ENCODE measurements at places on chromosomes 6 and 20. TPM values are rescaled to one million over a fixed set of nuclear protein-coding genes. Genes with fewer than 3 reads are reported as not detected.

- DNase-seq: peak; percentile 87
Measured at GRCh38 chr20:59585714-59586409, 18.5 kb upstream of the PHACTR3 start.

The CCN5 gene
- total RNA-seq: 0.17 TPM

DNA sequence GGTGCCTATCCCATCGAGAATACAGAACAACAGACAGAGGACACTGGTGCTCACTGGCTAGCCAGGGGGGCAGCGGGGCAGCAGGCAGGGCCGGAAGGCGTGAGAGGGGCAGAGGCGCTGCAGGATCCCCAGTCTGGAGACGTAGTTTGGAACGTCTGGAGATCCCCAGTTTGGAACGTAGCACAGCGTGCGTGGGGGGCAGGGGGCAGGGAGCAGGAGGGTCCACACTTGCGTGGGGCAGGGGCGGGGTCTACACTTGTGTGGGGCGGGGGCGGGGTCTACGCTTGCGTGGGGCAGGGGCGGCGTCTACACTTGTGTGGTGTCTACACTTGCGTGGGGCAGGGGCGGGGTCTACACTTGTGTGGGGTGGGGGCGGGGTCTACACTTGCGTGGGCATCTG lies 107.2 kb downstream of the DACT2 start:
- DNase-seq: no peak

GRCh38 chr20:5136096-5136495 lies 9.3 kb downstream of the CDS2 start:
- DNase-seq: no peak

DNA sequence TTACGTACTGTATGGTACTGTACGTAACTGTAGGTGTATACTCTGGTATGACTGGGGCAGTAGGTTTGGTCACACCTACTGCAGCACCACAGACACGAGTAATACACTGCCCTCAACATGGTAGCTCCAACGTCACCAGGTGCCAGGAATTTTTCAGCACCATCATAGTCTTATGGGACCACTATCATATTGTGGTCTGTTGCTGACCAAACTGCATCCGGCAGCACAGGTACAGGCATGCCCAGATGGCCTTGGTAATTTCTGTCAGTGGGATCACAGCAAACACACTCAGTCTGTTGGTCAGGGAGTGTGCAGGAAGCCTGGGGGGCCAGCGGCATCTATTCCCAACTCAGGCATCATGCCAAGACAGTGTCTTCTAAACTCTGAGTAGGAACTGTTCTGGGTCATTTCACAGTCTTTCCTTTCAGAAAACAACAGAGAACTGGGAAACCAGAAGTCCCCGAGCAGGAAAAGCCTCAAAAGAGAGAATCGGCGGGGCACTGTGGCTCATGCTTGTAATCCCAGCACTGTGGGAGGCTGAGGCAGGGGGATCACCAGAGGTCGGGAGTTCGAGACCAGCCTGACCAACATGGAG lies 5.8 kb downstream of the YTHDF1 start:
- DNase-seq: no peak

The BPIFB4 gene
- not detected for total RNA-seq

DNA sequence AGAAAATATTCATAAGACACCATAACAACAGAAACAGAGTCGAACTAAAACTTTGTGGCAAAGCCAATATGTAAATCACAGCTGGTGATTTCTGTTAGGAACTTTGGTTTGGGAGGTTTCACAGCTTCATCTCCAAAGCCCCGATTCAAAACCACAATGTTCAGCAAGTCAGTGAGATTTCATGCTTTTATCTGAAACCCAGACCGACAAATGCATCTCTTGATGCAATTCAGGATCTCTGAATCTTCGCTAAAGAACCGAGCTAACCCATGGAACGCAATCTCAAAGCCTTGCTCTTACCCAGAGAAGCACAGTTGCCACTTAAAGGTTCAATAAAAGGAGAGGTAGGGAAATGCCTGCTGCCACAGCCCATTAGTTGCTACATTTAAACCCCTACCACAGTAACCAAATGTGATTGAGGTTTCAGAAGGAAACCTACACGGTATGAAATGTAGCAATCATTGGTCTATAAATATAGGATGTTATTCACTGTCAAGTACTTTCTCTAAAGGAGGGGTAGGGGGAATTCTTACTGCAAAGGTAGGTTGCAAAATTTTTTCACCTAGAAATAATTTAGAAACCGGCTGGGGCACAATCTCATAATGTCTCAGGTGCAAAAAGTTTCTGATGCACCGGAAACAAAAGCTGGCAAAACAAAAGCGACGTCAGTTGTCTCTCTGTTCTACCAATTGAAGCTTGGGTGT lies 381.0 kb upstream of the ARID1B start:
- DNase-seq: no peak

GRCh38 chr6:142313284-142313683 lies 11.5 kb downstream of the ADGRG6 start:
- no peak for DNase-seq

DNA sequence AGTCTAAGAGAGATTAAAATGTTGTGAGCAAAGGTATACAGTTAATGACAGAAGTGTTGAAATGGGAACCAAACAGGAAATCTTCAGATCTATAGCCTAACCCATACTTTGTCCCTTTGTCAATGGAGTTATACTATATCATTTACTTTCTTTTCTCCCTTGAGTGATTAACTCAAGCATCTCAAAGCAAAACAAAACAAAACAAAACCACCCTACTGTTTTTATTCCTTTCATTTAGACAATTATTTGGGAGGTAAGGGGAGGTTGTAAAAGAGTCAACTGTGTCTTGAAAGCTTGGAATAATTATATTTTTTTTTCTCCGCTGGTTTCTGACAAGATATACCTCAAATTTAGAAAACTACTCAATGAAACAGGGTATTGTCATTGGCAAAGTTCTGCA lies 139.8 kb upstream of the HMGN3 start:
- no peak for DNase-seq

The TUBE1 gene
- 17.1 TPM for total RNA-seq

DNA sequence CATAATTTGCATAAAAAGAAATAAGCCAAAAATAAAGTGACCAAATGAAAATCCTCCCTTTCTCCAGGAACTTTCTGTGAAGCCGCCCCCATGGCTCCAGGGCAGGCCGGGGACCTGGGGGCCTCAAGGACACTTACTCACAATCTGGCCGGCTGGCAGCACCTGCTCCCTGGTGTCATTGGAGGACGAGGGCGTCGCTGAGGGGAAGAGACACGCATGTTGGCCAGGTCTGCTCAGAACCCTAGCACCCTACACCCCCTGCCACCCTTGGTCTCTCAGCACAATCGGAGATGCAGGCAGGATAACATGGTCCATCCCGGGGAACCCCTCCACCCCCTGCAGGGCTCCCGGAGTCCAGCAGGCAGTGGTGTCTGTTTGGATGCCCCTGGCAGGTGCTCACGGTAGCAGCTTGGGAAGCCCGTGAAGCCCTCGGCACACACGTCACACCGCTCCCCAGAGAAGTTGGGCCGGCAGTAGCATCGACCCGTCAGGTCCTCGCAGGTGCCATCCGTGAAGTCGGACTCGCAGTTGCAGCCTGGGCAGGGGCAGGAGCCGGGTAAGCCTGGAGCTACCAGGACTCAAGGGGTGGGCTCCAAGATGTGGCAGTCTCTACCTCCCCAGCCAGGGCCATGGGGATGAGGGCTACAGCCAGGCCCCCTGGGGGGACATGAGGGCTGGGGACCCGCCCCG lies 21.3 kb downstream of the LAMA5 start:
- no peak for DNase-seq

GRCh38 chr6:79833264-79833963 lies 113.9 kb downstream of the ELOVL4 start:
- DNase-seq: no peak

DNA sequence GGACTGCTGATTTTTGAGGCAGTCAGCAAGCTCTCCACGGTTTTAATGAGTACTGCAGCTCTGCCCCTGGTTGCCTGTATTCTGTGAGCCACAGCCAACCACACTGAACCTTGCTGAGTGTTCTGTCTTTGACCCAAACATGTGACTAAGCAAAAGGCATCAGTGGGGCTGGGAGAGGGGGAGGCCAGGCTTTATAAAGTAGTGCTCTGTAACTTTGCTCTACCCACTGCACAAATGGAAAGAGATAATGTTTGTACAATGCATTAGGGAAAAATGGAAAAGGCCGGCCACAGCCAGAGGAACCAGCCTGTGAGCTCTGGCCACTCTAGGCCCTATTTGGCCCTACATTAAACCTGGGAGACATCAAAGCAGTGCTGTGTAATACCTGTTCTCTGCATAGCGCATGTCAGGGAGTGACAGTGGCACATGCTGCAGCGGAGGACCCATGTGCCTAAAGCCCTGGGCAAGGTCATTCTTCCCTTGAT lies 22.0 kb downstream of the KLHL31 start:
- DNase-seq: no peak

DNA sequence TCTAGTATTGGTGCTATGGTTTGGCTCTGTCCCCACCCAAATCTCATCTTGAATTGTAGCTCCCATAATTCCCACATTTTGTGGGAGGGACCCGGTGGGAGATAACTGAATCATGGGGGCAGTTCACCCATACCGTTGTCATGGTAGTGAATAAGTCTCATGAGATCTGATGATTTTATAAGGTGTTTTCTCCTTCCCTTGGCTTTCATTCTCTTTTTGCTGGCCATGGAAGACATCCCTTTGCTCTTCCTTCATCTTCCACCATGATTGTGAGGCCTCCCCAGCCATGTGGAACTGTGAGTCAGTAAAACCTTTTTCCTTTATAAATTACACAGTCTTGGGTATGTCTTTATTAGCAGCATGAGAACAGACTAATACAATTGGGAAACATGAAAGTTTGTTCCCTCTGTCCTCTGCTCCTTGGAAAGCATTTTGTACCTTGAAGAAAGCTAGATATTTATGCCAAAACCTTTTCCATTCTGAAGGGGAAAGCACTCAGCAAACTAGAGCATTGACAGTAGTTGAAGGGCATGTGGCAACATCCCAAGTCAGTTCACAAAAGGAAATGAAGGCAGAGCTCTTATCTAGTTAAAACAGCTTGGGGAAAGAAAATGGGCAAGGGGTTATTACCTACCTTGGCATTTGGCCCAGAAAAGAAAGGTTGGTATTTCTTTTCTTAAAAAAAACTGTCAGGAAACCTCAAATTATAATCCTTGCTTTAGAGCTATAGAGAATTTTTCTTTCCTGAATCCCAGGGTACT lies 10.7 kb upstream of the TNFAIP3 start:
- DNase-seq: no peak

The VSTM2L gene
- total RNA-seq: 27.7 TPM

DNA sequence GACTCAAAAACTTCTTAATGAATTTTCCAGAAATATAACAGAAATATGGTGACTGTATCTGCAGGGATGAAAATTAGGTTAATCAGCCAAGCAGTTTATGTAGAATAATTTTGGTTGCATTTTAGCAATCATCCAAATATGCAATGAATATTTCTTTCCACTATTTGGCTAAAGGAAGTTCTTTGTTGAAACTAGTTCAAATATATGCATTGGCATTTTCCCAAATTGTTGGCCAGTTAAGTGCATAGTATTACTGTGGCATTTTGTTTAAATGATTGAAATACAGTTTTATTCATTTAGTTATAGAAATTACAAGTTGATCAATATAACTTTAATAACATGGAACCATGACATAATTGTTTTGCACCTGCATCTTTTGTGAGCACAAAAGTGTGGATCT lies 115.5 kb downstream of the DOK5 start:
- no peak for DNase-seq

GRCh38 chr20:5357946-5358345 lies 41.2 kb upstream of the PROKR2 start:
- DNase-seq: no peak

- DNase-seq: peak; percentile 3
Measured at GRCh38 chr20:40506537-40506939, 182.5 kb downstream of the MAFB start.

The PRND gene
- total RNA-seq: not detected

The CLPSL2 gene
- not detected for total RNA-seq

The L3MBTL3 gene
- total RNA-seq: 28.5 TPM

DNA sequence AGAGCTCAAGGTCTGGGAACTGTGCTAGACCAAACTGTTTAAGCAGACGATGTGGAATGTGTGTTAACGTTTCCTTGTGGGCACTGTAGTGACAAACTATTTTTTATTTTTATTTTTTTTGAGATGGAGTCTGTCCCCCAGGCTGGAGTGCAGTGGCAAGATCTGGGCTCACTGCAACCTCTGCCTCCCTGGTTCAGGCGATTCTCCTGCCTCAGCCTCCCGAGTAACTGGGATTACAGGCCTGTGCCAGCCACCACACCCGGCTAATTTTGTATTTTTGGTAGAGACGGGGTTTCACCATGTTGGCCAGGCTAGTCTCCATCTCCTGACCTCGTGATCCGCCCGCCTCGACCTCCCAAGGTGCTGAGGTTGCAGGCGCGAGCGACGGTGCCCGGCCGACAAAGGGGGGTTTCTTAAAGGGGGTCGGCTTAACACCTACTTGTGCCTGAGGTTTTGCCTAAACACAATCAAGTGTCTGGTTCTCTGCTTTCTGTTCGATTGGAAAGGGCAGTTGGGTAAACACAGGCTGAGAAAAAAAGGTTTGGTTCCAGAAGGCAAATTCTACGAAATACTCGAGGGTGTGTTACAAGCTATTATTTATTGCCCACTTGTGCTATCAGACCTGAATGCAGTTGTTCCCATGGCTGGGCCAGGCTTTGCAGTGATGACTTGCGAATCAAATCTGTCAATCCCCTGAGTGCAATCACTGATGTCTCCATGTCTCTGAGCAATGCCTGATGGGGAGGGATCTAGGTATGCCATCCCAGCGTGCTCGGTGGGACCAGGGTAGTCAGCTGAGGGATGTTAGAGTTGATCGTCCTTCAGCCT lies 1.3 kb downstream of the NOP56 start:
- no peak for DNase-seq

DNA sequence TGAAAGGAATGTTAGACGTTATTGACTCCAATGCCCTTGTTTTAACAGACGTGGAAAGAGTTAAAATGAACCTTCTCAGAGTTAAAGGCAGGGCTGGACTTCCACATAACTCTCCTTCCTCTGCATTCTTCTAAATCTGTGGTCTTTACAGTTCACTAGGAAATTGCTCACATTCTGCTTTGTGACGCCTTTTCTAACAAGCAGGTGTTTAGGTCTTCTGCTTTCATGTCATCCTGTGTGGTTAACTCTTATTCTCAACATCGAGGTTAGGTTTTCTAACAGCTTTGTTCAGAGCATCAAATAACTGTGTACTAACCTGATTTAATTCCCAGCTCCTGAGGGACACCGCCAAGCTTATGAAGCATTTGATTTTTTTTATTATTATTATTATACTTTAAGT lies 81.3 kb upstream of the NT5E start:
- DNase-seq: no peak

DNA sequence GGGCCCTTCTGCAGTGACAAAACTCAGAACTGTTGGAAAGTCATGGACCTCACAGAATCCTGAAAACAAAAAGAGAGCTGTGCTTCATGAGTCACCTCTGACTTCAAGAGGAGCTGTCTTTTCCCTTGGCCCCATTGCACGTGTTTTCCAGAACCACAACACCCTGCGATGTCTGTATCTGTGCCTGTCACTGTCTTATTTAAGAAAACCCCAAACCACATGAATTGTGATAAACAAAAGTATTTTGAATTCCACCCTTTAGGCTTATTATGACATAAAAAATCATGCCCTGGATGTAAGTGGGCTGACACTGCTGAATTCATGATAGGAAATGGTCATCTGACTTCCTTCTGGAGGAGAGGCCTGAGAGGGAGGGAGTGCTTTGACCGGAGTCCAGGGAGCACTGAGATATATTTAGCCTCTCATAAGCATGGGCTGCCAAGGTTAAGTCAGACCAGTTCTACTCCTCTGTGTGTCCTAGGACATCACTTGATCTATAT lies 96.4 kb upstream of the DUSP22 start:
- peak; percentile 8 for DNase-seq

The ME1 gene
- total RNA-seq: not detected

The ARFGEF3 gene
- not detected for total RNA-seq

GRCh38 chr20:43853918-43854317 lies 60.7 kb upstream of the TOX2 start:
- DNase-seq: no peak

The TRIM10 gene
- total RNA-seq: not detected
